Amniotic epithelial cell (primary cell): ENCODE measurements at places on chromosomes 7 and 10.

GRCh38 chr7:89336121-89336520 is 540.6 kb upstream of the TEX47 start:
- no peak for DNase-seq

DNA sequence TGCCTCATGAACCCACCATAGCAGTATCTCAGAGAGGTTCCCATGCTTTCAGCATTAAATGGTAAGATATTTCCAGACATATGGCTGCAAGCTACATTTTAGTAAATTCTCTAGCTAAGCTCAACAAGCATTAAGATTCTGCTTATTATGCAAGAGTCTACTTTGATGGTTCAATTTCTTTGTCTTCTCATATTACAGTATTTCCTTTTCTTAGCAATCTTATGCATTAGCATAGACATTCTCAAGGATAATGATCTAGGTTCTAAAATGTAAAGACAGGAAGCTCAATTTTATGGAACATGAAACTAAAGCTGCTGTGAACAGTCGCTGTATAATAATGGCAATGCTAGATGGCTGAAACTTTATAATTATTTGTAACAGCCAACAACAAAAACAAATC is 39.2 kb downstream of the MEOX2 start:
- no peak for DNase-seq

- DNase-seq: no peak
These were observed 120.2 kb downstream of the GRID1 start for GRCh38 chr10:86246279-86246940.

- DNase-seq: no peak
These were observed 64.4 kb downstream of the GRM3 start for GRCh38 chr7:86708031-86708680.

- no peak for DNase-seq
These were observed 72.8 kb upstream of the ZNF722 start for GRCh38 chr7:63925626-63926460.

- DNase-seq: no peak
These were observed 692 bp downstream of the NEURL1 start for GRCh38 chr10:103493916-103494877.

GRCh38 chr7:39051707-39052106 is 74.0 kb downstream of the POU6F2 start:
- DNase-seq: no peak

GRCh38 chr10:132912713-132913558 is 29.4 kb downstream of the CFAP46 start:
- no peak for DNase-seq

DNA sequence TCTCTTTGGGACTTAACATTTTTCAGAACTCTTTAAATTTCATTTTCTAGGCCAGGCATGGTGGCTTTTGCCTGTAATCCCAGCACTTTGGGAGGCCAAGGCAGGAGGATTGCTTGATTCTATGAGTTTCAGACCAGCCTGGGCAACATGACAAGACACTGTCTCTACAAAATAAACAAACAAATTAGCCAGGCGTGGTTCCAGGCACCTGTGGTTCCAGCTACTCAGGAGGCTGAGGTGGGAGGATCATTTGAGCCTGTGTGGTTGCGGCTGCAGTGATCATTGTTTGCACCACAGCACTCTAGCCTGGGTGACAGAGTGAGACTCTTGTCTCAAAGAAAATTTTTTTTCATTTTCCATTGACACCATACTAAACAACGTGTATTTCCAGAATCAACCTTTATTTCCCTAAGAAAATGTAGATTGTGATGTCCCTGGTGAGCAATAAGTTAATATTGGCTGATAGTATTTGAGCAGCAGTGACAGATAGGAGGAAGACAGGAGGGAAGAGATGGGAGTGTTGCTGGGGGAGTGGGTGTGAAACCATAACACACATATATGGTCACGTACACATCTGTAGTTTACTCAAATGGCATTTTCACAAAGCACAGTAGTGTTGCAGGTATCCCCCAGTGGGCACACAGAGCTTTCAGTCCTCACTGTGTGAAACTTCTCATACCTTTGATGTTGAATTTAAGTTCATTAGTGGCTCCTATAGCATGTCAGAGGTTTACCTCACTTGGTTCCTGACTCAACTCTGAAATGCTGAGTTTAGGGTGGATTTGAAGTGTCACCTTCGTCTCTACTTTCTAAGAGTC is 205.6 kb downstream of the AUTS2 start:
- no peak for DNase-seq

- DNase-seq: no peak
These were observed 340.5 kb downstream of the SDK1 start for GRCh38 chr7:3641582-3641981.

- no peak for DNase-seq
These were observed 34.8 kb upstream of the AGR2 start for GRCh38 chr7:16839646-16840045.

DNA sequence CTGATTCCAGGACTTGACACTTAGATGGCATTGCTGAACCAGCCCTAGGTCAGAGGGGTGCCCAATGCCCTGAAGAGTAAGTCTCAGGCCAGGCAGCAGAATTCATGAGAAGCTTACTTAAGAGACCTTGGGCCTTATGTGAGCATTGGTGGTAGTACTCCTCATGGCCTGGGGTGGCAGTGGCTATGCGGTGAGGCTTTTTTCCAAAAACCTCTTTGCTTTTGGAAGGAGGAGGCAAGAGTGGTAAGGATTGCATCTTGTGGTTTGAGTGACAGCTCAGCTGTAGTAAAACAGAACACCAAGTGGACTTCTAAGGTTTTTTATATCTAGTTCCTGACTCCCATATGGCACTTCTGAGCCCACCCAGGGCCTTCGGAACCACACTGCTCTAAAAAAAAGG is 459.0 kb upstream of the STEAP1 start:
- DNase-seq: no peak

DNA sequence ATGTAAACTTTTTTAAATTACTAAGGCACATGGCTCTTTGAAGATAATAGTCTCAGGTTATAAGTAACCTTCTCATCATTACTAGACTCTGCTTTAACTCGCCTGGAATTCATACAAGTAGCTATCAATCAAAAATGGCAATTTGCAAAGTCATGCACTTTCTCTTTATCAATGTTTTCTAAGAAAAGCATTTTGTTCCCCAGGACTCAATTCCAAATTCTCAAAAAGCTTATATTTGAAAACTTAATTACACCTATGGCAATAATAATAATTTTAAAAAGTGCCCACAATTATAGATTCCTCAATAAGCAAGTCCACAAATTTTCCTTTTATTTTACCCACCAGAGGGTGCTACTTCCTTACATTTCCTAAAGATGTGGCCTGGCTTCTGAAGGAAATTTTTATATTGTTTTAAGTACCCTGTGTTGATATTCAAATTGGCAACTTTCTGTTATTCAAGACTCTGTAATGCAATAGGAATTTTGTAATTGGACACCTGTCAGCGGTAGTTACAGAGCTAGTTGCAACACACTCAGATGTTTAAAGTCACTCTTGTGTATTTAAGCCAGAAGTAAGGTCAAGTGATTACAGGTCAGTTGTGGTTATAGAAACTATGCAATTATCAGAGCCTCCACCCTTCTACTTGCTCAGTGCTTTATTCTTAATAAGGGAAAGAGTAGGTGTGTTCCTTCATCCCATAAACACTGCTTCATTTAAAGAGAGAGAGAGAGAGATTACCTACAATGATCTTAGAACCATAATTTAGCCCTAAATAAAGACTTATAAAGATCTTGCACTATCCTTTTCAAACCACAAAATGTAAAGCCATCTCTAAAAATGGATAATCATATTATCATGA is 47.1 kb upstream of the HYAL4 start:
- DNase-seq: peak; percentile 85

- DNase-seq: no peak
These were observed 26.6 kb downstream of the MKX start for GRCh38 chr10:27719052-27719451.

DNA sequence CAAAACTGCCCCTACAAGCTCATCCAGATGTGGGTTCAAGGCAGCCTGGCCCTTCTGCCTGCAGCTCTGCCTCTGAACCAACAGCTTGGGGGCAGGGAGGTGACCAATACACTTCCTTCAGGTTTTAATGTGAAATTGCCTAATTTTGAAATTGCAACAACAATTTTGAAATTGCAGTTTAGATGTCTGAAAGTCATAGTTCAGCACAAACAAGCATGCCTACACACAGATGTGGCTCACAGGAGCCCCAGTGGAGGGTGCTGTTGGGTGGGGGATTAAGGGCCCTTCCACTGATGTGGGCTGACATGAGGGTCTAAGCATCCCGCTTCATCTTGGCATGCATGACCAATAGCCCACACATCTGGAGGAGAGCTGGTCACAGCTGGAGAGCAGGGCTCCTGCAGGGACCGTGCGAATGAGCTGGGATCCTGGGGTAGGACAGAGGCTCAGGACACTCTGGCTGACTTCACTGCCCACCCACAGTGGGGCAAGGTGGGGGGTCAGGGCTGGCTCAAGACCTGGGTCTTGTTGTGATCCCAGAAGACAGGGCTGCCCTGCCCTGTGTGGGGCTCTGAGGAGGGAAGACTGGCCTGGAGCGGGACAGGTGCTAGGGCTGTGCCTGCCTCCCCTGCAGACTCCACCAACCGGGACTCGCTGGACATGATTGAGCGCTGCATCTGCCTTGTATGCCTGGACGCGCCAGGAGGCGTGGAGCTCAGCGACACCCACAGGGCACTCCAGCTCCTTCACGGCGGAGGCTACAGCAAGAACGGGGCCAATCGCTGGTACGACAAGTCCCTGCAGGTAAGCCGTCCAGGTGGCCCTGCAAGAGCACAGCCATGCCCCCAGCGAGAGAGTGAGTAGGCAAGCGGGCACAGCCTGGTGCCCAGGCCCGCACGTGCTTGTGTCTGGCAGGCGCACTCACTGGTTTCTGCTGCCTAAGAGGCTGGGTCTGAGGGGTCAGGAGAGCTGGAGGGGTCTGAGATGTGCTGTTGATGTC is 32.3 kb downstream of the CHAT start:
- peak; percentile 1 for DNase-seq

DNA sequence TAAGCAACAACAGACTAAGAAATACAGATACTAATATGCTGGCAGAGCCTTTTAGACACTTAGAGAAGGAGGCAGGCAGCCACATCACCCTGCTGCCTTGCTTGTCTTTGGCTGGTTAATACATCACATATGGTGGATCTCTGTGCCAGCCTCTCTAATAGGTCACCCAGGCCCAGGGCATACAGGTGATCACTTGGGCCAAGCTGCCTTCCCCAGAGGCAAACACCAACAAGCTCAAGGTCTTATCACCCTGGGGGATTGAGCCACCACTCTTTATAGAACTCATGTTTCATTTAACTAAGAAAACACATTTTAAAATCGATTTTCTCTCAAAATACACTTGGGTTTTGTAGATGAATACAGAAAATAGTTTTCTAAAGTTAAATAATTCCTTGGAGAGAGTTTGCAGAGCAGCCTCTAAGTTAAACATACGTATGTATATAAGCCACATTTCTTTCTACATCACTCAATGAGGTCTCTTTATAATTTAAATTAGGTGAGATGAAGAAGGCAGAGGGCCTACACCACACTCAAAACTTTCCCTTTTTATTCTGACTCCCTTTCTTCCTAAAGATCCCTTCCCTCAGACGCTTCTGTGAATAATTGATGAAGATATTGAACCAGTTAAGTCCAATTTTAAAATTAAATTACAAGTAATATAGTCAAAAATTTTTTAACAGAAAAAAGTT is 556.8 kb upstream of the GHITM start:
- DNase-seq: no peak

DNA sequence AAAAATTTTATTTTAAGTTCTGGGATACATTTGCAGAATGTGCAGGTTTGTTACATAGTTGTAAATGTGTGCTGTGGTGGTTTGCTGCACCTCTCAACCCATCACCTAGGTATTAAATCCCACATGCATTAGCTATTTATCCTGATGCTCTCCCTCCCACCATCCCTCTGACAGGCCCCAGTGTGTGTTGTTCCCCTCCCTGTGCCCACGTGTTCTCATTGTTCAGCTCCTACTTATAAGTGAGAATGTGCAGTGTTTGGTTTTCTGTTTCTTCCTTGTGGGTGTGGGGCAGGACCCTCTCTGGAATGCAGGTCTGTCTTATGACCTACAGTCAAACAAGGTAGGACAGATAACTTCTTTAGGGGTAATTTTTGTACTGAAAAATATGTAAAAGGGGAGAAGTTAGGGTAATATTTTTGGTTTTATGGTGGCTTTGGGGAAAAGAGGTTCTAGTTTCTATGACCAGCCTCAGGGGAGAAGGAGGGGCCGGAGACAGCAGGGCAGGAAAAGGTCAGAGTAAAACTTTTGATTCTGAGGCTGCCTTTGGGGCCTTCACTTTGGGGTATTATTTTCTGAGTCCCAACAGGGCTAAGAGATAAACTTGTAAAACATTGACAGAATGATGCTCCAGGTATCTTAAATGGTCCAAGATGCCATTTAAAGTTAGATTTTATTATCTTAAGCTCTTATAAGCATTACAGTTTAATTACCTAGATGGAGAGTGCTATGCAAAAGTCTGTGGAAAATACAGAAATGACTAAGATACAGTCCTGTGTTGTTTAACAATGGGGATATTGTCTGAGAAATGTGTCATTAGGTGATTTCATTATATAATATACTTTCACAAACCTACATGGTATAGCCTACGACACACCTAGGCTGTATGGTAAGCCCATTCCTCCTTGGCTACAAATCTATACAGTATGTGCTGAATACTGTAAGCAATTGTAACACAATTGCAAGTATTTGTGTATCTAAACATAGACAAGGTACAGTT is 354.8 kb downstream of the ABCA13 start:
- DNase-seq: no peak

- DNase-seq: peak; percentile 30
These were observed 10.7 kb upstream of the HOXA13 start for GRCh38 chr7:27210441-27211083.

GRCh38 chr10:133403359-133403758 is 9.4 kb downstream of the MTG1 start:
- DNase-seq: no peak

- DNase-seq: no peak
These were observed 8.9 kb downstream of the COL1A2 start for GRCh38 chr7:94403546-94403945.

GRCh38 chr7:151207315-151207714 is 3.0 kb downstream of the H2BK1 start:
- no peak for DNase-seq

GRCh38 chr7:38524786-38525185 is 106.4 kb downstream of the AMPH start:
- DNase-seq: no peak

DNA sequence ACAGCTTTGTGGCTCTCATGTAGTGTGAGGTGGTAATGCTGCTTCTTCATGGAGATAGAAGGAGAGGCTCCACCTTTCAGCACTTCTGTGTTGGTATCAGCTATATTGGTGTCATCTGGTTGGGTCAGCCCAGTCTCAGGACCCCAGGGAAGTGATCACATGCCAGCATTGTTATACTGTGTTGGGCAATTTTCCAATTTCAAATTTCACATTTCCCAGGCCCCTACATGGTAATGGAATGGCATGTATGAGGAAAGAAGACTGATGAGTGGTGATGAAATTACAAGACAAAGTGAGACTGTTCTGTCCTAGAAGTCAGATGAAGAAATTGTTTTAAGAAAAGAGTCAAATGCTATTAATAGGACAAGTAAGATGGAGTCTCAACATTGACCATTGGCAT is 3.7 kb upstream of the AKR1C3 start:
- peak; percentile 36 for DNase-seq
